Stimulated activated CD4-positive, alpha-beta T cell treated with anti-CD3 and anti-CD28 coated beads, TNF-alpha, amount 100 ng/mL, for 4 hours (primary cell): ENCODE measurements at places on chromosomes 4 and X.

GRCh38 chrX:13471269-13471668, 98.1 kb upstream of the EGFL6 start:
- DNase-seq, result no peak

DNA sequence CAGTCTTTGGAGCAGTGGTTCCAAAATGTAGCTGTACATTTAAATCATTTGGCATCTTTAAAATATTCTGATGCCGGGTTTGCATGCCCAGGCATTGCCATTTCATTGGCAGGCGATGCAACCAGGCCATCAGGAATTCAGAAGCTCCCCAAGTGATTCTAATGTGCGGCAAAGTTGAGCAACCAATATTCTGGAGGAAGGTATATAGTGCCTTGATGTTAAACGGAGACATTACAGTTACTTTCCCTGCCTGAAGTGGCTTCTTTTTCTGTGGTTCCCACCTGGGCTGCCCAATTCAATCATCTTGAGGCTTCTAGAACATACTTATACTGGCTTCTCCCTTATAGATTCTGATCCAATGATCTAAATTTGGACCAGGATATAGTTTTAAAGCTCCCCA, 68.7 kb upstream of the PGM2 start:
- no peak for DNase-seq

DNA sequence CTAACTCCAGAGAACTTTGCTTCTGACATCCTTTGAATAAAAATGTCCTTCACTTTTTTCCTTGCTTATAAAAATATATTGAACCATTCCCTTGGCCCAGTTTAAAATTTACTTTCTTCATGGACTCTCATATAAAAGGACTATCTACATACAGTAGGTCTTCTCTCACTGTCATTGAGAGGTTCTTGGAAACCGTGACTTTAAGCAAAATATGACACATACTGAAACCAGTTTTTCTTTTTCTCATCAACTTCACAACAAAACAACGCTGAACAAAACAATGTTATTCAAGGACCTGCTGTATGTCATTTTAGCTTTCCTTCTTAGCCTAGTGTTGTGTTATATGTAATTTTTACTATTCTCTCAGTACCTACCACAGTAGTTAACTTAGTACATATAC, 496.8 kb downstream of the CENPC start:
- no peak for DNase-seq

DNA sequence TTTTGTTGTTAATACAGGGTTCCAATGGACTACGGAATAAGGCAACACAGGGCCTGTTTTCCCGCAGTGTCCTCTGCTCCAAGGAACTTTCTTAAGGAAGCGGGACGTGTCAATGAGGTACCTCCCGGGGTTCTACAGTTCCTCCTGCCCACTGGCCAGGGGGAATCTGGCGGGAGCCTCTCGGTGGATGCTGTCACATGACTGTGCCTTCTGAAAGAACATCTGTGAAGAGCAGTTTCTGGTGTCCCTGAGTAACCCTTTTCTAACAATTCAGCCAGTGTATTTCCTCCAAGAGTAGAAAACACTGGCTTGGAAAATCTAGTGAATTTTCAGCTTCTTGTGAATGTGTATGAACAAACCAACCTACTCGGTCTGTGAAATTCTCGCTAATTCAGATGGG, 32.7 kb downstream of the MFAP3L start:
- no peak for DNase-seq

DNA sequence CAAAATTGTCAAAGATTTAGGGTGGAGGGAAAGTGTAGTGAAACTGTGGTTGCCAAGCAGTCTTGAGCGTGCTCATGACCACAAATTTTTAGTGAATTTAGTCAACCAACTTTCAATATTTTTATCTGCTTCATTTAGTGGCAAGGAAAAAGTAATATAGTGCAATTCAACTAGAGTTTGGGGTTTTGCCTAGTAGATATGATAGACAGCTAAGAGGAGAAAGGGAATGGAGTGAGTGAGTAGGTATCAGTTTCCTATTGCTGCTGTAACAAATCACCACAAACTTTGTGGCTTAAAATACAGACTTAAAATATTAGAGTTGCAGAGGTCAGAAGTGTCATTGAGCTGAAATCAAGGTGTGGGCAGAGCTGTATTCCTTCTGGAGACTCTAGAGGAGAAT, 3.7 kb upstream of the CT47C1 start:
- no peak for DNase-seq

GRCh38 chr4:41026971-41027370, 187.4 kb downstream of the APBB2 start:
- no peak for DNase-seq

GRCh38 chr4:5619913-5620625, 88.3 kb downstream of the EVC2 start:
- DNase-seq, result no peak

GRCh38 chr4:69323284-69323683, 43.0 kb downstream of the UGT2B28 start:
- no peak for DNase-seq

- DNase-seq, result no peak
These were observed 836.0 kb downstream of the PDHA2 start for GRCh38 chr4:96675896-96676295.

DNA sequence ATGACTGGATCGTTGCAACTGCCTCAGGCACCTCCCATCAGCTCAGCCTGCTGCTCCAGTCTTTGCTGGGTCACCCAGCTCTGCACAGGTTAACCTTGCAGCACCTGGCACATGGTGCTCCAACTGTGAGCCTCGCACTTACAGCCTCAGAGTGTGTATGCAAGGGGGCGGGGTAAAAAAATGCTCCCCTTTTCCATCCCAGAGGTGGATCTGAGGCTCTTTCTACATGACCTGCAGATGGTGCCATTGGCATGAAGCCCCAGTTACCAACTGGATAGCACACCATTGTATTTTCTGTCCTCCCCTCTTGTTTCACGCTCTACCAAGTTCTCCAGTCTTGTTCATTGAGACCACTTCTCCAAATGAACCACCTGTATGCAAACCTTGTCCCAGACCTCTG, 46.2 kb upstream of the TRPC3 start:
- DNase-seq, result no peak

- DNase-seq, result no peak
These were observed 64.9 kb downstream of the POLR2B start for GRCh38 chr4:57043347-57044251.

- DNase-seq, result no peak
These were observed 305.7 kb downstream of the PDHA2 start for GRCh38 chr4:96145601-96146000.

DNA sequence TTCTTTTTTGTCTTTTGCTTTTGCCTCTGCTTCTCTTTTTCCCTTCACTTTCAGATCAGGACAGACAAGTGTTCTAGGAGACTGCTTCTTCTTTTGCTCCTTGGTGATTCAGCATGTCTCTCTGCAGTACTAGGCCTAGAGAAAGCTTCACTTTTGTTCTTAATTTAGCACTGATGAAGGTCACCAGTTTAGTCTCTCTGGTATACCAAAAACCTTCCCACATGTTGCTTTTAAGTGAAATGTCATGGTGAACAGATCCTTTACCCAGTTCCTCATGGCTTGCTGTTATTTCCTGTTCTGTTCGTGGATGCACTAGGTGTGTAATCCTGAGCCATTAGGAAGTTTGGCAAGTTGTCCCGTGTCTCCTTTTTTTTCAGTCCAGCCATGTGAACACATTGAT, 53.3 kb downstream of the NBDY start:
- no peak for DNase-seq

DNA sequence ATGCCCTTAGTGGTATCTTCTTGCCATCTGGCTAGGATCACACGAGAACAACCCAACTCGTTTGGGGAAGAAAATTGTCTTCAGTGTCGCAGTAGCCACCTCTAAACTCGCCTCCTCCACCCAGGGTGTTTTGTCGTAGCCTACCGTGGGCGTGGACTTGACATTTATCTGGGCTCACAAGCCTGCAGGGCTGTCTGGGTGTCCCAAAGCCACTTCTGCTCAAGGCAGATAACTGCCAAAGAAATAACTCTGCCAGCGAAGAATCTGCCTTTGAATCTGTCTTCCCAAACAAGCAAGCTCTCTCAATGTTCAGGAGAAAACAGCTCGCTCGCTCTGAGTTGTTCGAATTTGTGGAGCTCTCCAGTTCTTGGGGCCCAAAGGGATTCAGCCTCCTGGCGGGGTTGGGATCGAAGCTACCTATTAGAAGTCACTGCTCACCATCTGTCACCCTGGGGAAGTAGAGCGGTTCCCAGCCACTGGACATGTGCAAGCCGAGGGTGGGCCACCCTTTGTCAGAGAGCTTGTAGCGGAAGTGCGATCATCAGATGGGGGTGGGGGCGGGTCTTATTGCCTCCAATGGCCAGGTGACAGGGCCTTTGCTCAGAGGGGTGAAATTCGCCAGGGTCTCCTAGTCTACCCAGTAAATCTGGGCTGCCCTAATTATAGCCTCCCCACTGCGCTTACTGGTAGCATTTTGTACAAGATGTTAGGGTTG, 14.8 kb downstream of the BLOC1S4 start:
- DNase-seq, result no peak

DNA sequence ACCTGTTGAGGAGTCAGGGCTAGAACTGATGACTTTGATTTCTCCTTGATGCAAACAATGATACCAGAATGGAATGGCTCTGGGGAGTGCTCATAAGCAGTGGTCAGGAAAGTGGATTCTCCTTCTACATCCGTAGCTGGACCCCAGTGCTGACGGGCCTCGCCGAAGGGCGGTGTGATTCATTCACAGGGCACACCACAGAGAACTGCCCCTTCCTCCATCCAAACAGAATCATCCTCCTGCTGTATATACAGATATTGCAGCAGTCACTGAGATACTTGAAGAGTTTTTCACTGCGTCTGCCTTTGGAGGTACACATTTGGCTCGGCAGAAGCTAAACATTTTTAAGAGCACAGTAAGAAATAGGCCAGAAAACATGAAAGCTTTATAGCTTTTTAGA, 7.3 kb upstream of the DCTD start:
- DNase-seq, result no peak

GRCh38 chr4:139840773-139841172, 175.2 kb downstream of the MGST2 start:
- no peak for DNase-seq

DNA sequence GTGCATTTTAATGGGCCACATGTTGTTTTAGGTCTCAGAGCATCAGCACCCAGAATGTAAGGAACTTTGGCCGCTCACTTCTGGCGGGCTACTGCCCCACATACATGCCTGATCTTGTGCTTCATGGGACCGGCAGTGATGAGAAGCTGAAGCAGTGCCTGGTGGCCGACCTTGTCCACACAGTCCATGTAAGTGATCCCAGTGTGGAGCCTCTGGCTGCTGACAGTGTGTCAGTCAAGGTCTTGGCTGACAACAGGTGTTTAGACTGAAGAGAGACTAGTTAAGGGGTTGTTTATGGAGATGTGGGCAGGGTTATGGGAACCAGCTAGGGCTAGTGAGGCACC, 101.4 kb downstream of the FNIP2 start:
- no peak for DNase-seq

GRCh38 chrX:54564936-54565335, 34.9 kb downstream of the GNL3L start:
- DNase-seq, result no peak

- no peak for DNase-seq
These were observed 98.9 kb downstream of the KLHL8 start for GRCh38 chr4:87121341-87122065.

GRCh38 chr4:146099585-146099984, 75.9 kb upstream of the LSM6 start:
- DNase-seq, result no peak

- no peak for DNase-seq
These were observed 126.5 kb downstream of the SLIT2 start for GRCh38 chr4:20378181-20378580.

GRCh38 chr4:159950707-159951106, 847.8 kb downstream of the RAPGEF2 start:
- DNase-seq, result no peak

DNA sequence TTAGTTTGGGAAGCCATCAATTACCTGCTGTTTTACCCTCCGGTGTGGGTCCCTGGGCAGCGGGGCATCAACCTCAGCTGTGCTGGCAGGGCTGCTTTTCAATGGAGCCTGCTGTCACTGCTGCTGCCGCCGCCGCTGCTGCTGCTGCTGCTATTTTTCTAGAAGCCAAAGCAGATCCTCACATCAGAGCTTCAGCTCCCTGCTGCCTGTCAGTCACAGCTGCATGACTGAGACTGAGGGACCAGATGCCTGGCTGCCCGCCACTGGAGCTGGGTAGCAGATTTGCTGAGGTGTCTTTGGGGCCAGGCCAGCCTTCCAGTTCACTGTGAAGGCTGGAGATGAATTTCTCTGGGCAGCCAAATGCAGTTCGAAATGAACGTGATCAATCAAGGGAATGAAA, 200.3 kb upstream of the NHS start:
- no peak for DNase-seq

- no peak for DNase-seq
These were observed 84.6 kb downstream of the THOC2 start for GRCh38 chrX:123648028-123648810.

- no peak for DNase-seq
These were observed 13.5 kb downstream of the ASB11 start for GRCh38 chrX:15301924-15302323.

- DNase-seq, result no peak
These were observed 134.2 kb downstream of the TSPAN5 start for GRCh38 chr4:98524230-98524629.
